GM10248 (cell line): ENCODE measurements at places on chromosomes 6 and 20.
A peak's percentile ranks its signal among the peaks of the same experiment; 100 is the strongest.

- DNase-seq = no peak
These were observed 4.9 kb downstream of the PREP start for GRCh38 chr6:105397987-105398386.

GRCh38 chr6:132892929-132893771 lies 78.8 kb downstream of the RPS12 start:
- no peak for DNase-seq

DNA sequence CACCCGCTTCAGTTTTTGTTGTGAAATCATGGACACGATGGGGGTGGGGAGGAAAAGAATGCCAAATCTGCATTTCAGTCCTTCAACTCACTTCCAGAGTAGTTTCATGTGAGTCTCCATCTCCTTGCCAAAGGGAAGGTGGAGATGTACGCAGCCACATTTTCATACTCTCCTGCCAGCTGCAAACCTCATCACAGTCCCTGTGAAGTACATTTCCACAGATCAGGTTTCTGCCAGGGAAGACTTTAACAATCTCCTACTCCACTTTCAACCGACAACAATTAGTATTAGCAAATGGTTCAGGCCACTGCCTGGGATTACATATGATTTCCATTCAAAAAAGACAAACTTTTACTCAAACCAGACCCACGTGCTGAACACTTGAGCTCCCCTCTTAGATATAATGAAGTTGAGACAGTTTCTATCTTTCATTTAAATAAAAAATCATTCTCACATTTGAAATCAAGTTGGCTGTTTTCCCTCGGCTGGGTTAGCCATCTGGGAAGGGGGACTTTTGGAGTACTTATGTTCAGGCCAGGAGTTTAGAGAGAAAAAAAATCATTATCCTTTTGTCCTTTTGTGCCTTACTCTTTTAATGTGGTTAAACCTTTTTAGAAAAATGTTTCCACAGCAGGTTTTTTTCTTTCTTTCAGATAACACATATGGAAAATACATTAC lies 51.0 kb upstream of the CEP162 start:
- DNase-seq = no peak

DNA sequence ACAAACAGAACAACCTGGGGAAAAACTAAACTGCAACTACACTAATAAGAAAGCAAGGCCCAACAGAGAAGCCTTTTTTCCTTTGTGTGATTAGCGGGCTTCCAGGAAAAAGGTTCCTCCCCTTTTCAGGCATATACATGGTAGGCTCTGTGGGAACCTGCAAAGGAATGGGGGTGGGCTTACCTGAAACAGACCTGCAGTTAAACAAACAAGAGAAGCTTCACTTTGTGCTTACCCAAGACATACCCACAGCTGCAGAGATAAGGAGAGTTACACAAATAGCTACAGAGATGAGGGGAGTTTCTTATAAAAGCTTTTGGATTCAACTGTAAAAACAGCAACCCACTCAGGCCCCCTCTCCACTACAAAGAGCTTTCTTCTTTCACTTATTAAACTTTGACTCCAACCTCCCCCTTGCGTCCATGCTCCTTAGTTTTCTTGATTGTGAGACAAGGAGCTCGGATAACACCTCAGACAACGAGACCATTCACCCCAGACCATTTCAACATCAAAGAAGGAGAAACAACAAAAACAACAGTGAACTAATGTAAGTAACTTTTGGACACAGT lies 30.9 kb downstream of the RNF146 start:
- no peak for DNase-seq

- no peak for DNase-seq
These were observed 27.5 kb upstream of the NHSL1 start for GRCh38 chr6:138526822-138527235.

DNA sequence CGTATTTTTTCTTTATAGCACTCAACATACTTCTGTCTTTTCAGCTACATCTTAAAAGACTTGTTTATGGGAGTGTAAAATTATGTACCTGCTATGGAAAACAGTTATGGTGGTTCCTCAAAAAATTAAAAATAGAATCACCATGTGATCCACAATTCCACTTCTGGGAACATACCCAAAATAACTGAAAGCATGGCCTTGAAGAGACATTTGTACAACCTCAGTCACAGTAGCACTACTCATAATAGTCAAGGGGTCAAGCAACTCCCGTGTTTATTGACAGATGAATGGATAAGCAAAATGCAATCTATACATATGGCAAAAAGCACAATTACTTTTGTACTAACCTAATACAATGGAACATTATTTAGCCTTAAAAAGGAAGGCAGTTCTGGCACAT lies 74.5 kb downstream of the METTL24 start:
- DNase-seq = no peak

DNA sequence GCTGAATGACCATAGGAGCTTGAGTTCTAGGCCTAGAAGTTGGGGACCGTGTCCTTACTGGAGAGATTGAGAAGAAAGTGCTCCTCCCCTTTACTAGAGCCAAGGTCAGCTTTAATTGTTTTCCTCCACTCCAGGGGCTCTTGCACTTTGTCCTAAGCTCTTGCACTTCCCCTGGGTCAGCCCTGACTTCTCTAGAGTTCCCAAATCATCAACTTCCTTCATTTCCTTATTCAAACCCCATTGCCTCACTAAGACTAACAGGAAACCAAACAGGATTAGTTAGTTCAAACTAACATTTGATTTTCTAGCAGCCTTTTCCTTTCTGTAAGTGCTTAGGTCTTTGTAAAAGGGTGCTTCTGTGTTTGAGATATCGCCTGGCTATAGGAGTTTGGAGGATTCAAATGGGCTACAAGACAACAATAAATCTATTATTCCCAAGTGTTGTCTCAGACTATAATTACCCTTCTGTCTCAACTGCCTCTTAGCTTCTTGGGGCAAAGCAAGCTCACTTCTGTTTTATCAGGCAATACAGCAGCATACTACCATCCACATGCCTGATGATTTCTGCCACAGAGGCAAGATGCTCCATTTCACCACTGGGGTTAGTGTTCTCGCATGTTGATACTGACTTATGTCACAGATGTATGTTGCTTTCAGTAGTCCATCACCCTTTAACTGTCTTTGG lies 12.8 kb upstream of the DTNBP1 start:
- DNase-seq = no peak

GRCh38 chr6:148451690-148452089 lies 109.1 kb downstream of the SASH1 start:
- no peak for DNase-seq

DNA sequence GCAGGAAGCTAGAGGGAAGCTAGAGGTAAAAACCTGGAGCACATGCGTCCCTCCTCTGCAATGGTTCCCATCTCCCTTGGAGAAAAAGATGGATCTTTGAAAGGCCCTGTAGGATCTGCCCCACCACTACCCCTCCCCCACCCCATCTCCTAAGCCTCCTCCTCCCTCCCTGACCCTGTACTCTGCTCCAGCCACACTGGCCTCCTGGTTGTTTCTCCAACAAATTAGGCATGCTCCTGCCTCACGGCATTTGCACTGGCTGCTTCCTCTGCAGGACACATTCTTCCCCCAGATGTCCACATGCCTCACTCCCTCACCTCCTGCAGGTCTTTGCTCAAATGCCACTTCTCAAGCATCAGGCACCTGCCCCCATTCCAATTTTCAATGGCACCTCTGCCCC lies 45.5 kb downstream of the UBE2V1 start:
- DNase-seq = no peak

DNA sequence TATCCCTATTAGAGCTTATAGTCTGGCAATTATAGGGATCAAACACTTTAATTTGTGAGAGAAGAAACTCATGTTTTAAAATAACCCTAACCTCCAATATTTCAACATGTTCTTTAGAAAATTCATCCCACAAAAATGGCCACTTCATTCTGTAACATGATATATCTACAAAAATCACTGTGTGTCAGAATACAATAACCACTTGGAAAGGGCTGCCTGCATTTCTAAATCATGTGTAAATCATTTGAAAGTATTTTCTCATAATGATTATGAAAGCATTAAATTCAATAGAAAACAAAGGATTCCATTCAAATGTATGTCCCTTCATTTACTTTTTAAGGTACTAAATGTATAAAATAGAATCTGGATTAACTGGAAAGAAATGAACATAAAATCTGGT lies 101.4 kb upstream of the NHSL1 start:
- no peak for DNase-seq

DNA sequence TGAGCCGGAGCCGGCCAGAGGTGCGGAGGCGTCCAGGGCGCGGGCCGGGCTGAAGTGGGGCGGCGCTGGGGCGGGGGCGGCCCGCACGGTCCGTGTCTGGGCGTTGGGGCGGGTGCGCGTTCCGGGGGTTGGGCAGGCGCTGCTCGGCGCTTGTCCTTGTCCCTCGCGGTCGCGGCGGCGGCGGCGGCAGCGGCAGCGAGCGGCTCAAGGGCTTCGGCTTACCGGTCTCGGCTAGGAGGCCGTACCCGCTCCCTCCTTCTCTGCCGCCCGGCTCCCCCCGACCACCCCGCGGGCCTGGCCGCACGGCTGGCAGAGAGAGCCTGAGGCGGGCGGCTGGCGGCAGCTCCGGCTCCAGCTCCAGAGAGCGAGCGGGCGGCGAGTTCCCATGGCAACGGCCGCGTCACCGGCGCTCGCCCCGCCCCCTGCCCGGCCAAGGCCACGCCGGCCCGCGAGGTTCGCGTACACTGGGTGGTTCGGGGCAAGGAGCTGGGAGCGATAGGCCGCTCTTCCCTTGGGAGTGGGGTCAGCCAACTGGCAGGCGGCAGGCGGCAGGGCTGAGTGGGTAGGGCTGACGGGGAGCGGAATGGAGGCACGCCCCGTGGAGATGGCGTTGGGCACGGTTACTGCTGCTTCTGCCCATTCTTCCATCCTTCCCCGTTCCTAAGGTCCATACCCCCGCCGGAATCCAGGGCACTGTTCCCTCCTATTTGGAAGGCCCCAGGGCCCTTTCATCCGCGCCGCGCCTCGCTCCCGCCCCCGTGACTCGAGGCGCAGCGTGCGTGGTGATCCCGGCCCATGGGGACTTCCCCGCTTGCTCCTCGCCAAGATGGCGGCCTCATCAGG lies at the start of gene LRRC73:
Gene LRRC73, minus strand, starts transcription at position 363 of the 843 bp plus-strand sequence. CDS start 561 bp downstream, outside the sequence.
- DNase-seq = peak; percentile 86

DNA sequence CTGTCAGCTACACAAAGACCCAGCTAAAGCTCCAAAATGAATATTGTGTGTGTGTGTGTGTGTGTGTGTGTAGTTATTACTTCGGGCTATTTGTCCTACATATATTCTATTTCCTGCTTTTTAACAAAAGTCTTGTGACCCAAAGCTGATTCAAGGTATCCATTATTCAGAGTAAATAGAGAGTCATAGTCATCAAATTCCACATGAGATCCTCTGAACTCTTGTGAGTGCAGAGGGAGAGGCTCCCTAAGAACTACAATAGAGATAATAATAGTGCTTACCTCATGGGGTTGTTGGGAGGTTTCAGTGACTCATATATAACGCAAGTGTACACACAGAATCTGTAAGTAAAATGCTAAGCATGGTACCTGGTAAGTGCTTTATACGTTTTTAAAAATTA lies 95.6 kb upstream of the SHLD1 start:
- no peak for DNase-seq

DNA sequence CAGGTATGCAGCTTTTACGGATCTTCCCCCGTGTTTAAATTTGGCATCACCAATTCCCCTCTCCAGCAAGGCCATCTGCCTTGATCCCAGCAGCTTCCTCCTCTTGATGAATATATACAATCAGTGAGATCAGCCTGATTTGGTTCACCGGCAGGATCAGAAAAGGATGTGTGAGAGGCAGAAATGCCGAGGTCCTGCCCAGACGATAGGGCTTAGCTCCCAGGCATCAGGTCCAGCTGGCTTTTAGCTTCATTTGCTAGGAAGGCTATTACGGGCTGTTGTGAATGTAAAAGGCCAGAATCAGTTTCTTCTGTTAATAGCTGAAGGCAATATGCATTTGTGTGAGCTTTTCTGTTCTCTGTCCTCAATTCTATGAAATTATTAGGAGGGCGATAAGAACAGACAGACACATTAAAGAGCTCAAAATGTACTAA lies 372.8 kb downstream of the BTBD9 start:
- no peak for DNase-seq

GRCh38 chr6:56364827-56365339 lies 117.5 kb upstream of the COL21A1 start:
- no peak for DNase-seq

GRCh38 chr6:46484081-46484820 lies 7.0 kb downstream of the RCAN2 start:
- no peak for DNase-seq

DNA sequence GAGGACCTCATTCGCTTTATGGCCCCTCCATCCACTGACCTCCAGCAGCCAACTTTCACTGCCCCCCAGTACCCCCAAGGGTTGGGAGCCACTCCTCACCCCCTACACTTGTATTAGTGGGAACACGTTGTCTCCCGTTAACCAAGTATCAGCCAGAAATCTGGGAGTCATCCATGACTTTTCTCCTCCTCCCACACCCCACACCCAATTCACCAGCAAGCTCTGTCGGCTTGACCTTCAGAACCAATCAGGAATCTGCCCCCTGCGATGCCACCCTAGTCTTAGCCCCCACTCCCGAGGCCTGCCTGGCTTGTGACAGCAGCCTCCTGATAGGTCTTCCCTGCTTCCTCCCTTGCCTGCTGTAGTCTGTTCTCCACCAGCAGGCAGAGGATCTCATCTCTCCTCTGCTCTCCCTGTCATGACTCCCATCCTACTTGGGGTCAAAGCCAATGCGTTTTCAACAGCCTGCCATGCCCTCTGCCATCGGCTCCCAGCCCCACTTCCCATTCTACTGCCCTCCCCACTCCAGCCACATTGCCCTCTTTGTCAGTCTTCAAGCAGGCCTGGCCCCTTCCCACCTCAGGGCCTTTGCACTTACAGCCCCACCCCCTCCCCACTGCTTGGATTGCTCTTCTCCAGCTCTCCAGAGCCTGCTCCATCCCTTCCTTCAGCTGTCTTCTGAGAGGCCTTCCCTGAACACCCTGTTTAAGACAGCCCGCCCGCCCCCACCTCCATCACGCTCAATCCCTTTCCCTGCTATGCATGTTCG lies 19.4 kb downstream of the MDGA1 start:
- no peak for DNase-seq

- no peak for DNase-seq
These were observed 128.9 kb downstream of the SCML4 start for GRCh38 chr6:107695061-107695720.

DNA sequence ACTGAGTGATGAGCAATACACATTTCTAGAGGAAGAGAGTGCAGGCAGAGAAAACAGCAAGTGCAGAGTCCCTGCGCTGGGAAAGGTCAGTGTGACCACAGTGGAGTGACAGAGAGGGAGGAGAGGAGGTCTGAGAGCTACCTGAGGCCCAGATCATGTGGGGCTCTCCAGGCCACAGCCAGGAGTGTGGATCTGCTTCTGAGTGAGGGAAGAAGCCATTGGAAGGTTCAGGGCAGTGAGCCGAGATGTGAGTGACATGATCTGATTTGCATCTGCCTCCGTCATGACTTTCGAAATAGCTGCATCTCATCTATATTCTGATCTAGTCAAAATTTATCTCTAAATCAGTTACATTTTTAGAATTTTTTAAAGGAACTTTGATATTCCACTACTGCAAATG lies 367.1 kb downstream of the PREX1 start:
- DNase-seq = no peak
